ENCODE measurements at places on chromosomes 4 and X. TPM values are rescaled to one million over a fixed set of nuclear protein-coding genes. Genes with fewer than 3 reads are reported as not detected.

The SAP30 gene
- 20.0 TPM for total RNA-seq

The SPON2 gene
- 22.4 TPM for total RNA-seq

The SNCA gene
- total RNA-seq = 1.2 TPM

The SMR3B gene
- total RNA-seq = not detected

The AFM gene
- total RNA-seq = not detected

The MAGEA2 gene
- not detected for total RNA-seq

The PAGE5 gene
- not detected for total RNA-seq

- no peak for DNase-seq
Observed at GRCh38 chrX:68087526-68087925, 345.8 kb downstream of the OPHN1 start.

GRCh38 chrX:9859711-9860555 is 73.7 kb downstream of the SHROOM2 start:
- no peak for DNase-seq

DNA sequence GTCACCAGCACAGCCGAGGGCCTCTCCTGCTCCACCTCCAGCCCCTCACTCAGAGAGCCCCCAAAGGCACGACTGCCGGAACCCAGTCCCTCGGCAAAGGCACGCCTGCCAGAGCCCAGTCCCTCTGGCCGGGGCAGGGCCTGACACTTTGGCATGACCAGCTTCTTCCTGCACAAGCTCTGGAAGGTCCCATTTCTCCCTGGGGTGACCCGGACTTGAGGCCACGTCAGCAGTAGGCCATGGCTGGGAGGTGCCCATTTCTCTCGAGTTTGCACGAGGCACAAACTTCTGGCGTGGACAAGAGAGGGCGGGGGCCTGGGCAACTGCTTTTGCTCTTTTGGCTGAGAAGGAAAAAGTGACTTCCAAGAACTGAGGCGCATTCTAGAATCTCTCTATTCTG is 62.2 kb upstream of the GPR78 start:
- no peak for DNase-seq

- DNase-seq = no peak
Observed at GRCh38 chr4:175106301-175106700, 188.1 kb downstream of the ADAM29 start.

GRCh38 chr4:152154433-152154832 is 381.5 kb downstream of the FBXW7 start:
- DNase-seq = no peak

DNA sequence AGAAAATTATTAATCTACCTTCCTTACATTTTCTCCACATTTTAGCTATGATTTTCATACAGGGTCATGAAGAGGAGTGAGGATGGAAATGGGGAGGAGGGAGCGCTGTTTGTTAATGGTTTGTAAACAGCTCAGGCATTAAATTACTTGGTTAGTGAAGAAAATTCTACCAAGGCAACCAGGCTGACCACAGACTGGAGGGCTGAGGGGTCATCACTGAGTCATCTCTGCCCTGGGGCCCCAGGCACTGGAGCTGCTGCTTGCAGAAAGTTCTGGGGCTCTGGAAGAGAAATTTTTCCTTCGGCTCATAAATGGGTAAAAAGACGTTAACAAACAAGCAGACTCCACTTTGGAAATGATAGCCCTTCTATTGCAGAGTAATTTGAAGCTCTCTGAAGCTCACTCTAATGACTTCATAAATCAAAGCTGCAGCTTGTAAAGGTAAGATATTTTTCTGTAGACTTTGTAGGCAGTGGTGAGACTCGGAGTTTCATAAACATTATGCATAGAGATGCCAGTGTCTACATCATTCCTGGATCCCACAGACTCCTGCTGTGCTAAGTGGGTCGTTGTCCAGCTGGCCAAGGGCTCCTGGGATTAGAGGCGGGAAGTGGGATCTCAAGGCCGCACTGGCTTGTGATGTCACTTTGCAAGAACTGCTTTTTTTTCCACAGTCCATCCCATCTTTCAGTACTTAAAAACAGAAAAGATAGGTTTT is 159.6 kb downstream of the PTTG2 start:
- DNase-seq = no peak

GRCh38 chr4:98995183-98996055 is at the start of gene METAP1:
Gene METAP1, plus strand, starts transcription at chr4:98995721. Its CDS starts 33 bp downstream, at chr4:98995754.
- peak; percentile 94 for DNase-seq

- DNase-seq = no peak
Observed at GRCh38 chr4:80312124-80312523, 23.4 kb upstream of the CFAP299 start.

- DNase-seq = no peak
Observed at GRCh38 chr4:28754376-28754775, 1893.7 kb downstream of the STIM2 start.

GRCh38 chrX:46770000-46770816 is 11.3 kb upstream of the SLC9A7 start:
- no peak for DNase-seq

- DNase-seq = no peak
Observed at GRCh38 chr4:144868309-144868708, 222.4 kb downstream of the HHIP start.

- DNase-seq = peak; percentile 37
Observed at GRCh38 chrX:119573840-119574393, 446 bp upstream of the UBE2A start.

DNA sequence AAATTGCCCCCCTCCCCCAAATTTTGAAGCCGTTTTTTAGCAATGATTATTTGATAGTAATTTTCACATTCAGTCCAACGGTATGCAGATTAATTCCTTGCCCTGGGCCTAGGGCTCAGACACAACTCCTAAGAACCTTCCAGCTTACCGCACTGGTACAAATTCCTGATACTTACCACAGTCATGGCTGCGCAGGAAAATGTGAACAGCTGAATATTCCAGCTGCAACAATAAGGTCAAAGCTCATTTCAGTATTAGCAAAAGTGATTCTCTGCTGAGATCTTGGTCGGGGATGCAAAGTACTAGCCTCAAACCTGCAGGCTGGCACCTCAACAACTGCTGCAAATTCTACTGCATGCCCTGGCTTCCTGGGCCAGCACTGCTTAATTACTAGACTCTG is 3.0 kb downstream of the ATP11C start:
- DNase-seq = no peak

- DNase-seq = no peak
Observed at GRCh38 chrX:48785186-48785539, 1.2 kb upstream of the GATA1 start.

DNA sequence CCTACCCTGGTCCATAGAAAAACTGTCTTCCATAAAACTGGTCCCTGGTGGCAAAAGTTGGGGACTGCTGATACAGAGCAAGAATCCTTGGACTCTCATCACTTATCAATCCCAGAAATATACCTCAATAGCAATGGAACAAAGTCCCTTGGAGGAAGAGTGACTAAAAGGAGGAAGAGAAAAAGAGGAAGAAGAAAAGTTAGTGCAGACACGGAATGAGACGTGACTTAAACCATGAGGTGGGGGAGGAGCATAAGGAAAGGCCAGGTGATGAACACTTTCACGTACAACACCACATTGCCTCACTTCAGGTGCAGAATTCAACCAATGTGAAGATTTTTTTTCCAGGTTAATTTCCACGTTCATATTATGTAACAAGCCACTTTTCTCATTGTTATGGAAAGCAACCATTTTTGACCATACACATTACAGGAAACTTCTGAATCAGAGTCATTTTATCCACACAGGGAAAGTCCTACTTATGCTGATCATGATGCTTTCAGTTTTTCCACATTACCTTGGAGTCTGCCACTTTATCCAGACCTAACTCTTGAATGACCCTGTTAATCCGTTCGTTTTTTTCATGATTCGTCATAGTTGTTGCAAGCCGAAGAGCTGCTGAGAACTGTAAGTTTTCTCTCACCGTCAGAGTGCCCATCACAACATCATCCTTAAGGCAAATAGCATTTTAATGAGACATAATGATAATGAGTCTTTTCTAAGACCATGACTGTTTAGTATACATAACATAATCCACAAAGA is 27.7 kb downstream of the ABCG2 start:
- no peak for DNase-seq
